GM18507 (cell line): ENCODE measurements at places on chromosomes 11 and 22.

- DNase-seq = no peak
Observed at GRCh38 chr11:102494216-102494615, 36.3 kb downstream of the MMP7 start.

DNA sequence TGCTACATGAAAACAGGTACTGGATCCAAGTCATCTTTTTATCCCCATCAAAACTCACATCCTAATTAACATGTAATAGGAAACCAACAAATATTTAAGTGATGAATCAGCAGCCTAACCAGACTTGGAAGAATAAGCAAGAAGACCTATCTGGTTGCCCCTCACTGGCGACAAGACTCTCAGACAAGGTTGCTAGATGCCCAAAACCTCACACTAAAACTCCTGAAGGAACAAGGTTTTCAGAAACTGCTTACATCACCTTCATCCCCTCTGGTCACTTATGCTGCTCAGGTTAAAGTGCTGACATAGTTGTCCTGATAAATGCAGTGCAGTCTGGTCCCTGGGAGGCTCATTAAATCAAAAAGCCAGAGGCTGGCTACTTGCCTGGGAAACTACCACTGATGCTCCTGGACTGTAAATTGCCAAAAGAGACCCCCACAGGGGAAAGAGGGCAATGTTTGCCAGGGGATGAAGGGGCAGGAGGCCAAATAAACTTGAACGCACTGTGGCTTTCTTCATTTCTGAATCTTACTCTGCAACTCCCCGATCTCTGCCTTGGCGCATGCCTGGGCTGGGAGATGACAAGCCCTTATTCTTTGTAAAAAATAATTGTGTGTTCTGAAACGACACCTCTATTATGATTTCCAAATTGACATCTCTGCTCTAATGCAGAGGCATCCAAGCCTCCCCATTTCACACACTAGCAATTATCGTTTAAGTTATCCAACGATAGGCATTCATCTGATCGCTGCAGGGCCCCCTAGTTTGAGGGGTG lies 72.7 kb downstream of the AMBRA1 start:
- no peak for DNase-seq

- DNase-seq = no peak
Observed at GRCh38 chr11:76263657-76264056, 57.4 kb upstream of the WNT11 start.

DNA sequence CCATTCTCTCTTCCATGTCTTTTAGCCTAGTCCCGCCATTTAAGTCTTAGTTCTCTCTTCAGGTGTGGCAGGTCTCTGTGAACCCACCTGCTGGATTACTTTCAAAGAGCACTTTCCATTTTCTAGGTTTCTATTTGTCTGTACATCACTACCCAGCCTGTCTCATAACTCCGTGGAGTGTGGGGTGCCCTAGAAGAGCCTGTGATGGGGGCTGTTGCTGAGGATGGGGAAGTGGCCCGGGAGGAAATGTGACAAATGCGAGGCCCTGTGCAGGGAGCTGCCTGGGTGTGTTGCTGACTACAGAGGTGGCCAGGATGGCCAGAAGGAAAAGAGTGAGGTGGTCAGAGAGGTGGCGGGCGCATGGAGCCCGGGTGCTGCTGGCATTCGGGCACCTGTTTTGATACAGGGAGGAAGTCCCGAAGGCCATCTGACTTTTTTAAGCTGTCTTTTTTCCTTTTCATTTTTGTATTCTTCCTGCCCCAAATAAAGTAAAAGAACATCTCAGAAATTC lies 10.7 kb downstream of the DGCR8 start:
- DNase-seq = no peak

GRCh38 chr11:28871090-28871489 lies 762.9 kb downstream of the METTL15 start:
- no peak for DNase-seq

DNA sequence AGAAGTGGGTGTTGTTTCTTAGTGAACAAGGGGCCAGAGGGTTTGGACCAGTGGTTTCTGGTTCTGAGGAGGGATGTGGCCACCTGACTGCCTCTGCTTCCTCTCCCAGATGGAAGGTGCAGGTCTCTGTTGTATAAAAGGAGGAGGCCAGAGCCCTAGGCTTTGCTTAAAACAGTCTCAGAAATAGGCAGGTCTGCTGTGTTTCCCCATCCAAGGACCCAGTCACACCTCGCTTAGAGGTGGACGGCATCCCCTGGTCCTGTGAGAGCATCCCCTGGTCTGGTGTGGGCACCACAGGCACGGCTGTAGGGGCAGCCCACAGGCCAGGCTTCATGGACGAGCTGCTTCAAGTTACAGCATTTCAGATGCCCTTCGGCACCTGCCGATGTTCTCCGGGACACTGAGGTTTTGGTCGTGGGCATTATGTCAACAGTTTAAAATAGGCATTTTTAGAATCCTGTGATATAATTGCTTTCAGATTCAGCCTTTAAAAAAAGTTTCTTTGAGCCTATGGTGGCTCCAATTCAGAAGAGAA lies 45.7 kb upstream of the SHANK2 start:
- no peak for DNase-seq
